ENCODE measurements at places on chromosomes 13 and 19. TPM values are rescaled to one million over a fixed set of nuclear protein-coding genes. Genes with fewer than 3 reads are reported as not detected.

The RGS9BP gene
- total RNA-seq, result 0.41 TPM

GRCh38 chr13:45481688-45482087 is 16.9 kb downstream of the COG3 start:
- no peak for DNase-seq

- DNase-seq, result no peak
Measured at GRCh38 chr13:93260591-93260990, 34.0 kb downstream of the GPC6 start.

GRCh38 chr13:102021777-102022176 is 380.1 kb downstream of the FGF14 start:
- DNase-seq, result no peak

The ZNF99 gene
- total RNA-seq, result 0.41 TPM

GRCh38 chr13:34303346-34303745 is 485.4 kb downstream of the RFC3 start:
- no peak for DNase-seq

DNA sequence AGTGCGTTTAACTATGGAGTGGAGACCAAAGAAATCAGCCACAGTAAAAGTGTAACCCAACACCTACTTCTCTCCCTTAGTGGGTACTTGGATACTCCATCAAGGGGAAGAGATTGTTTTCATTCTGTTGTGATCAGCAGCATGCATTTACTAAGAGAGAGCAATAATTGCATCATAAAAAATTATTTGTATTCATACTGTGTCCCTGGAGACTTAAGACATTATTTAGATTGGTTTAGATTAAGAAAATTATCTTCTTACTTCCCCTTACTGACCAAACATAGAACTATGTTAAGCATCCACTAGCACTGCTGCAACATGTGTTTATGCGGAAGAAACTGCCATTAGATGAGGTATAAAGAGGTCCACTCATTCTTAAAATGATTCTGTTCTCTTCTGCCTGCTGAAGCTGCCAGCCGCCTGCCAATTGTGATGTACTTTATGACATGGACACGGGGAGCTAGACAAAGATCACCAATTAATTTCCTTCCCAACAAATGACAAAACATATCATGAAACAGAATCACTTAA is 738.5 kb downstream of the DIAPH3 start:
- no peak for DNase-seq

DNA sequence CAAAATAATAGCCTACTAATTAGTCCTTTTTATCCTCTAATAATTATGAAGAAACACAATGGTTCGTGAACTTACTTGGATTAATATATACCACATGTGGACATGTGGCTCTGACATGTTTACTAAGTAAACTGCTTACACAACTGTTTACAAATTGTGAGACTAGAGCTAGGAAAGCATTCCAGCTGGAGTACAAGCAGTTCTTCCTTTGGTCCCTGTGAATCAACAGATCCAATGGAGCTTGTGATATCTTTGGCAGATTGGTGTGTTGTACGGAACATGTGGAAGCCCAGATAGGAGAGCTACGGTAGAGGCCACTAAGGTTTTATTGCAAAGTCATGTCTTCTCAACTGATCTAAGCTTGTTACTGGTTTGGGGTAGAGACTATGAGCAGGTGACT is 145.5 kb upstream of the SPRY2 start:
- DNase-seq, result no peak

- no peak for DNase-seq
Measured at GRCh38 chr13:39417131-39417530, 185.9 kb downstream of the LHFPL6 start.

DNA sequence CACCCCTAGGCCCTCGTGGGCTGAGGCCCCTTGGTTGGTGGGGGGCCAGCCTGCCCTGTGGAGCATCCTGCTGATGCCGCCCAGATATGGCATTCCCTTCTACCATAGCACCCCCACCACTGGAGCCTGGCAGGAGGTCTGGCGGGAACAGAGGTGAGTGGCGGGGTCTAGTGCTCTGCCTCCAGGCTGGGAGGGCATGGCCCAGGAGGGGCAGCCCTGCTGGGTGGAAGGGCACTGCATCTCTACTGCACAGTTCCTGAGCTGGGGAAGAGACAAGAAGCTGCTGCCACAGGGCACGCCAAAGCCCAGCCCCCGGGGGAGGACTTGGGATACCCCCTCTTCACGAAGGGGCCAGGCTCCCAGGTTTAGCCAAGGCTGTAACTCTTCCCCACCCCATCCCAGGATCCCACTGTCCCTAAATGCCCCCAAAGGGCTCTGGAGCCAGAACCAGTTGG is 2.4 kb upstream of the KMT2B start:
- no peak for DNase-seq

GRCh38 chr19:48720251-48720612 is 707 bp upstream of the MAMSTR start:
- DNase-seq, result no peak

GRCh38 chr13:27014406-27015359 is 156.9 kb downstream of the USP12 start:
- no peak for DNase-seq

DNA sequence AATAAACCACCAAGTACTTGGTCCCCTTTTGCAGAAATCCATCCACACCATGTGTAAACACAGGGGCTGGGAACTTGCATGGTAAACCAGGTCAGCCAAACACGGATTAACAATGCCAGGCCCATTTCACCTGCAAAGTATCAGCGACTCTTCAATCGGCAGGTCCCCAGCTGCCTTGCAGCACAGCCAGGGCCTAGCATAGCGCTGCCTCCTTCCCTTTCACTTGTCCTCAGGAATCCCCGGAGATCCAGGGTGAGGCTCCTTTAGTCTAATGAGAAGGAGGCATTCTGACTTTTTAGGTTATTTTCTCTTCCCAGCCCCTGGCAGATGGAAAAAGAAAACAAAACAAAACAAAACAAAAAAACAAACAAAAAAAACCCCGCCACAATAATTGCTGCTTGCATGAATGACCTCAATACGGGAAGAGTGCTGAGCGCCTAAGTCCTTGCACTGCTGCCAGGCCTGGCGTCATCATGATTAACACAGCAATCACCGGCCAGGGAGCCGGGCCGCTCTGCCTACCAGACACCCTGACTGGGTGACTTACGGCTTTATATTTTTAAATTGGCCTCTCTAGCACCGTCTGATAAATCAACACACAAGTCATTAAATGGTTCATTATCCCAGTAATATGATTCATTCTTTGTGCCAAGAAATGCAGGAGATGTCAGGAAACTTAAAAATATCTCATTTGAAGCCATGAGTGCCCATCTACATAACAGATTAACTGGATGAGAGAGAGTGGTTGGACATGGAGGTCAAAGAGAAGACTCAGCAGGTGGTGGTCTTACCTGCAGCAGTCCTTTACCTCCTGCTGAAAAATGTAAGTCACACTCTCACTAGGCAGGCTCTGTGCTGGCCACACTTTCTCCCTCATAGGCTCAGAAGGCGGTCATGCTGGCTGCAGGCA is 692.7 kb downstream of the UQCRFS1 start:
- DNase-seq, result no peak

DNA sequence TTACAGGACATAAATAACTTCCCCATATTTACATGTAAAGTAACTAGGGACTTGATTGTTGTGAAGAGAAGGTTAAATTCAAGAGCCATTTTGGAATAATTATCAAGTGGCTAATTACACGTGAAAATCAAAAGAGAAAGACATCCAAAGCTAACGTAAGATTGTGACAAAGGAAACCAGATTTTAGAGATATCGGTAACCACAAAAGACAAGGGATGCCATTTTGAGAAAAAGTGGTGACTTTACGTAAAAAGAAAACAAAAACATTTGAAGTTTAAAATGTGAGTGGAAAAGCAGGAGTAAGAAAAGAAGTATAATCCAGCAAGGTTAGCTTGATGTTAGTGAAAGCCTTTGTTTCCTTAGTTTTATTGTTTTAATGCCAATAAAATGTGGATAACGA is 10.9 kb upstream of the VWA8 start:
- no peak for DNase-seq

GRCh38 chr19:14354445-14354844 is 26.8 kb upstream of the ADGRE5 start:
- DNase-seq, result no peak

- no peak for DNase-seq
Measured at GRCh38 chr13:51562011-51562671, 22.1 kb upstream of the WDFY2 start.

DNA sequence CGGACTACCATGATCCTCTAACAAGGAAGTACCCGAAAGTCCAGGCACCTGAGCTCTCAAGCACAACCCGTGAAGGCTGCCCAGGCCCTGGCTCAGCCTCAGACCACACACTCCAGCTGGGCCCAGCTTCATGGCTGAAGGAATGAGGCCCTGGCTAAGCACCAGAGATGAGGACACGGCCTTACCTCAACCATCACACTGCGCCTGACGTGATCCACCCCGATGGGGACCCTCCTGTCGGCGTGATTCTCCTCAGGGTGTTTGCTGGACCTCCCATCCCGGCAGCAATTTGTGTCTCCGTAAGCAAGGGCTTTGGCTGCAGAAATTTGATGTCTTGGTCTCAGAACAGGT is 56.5 kb downstream of the F2RL3 start:
- no peak for DNase-seq

DNA sequence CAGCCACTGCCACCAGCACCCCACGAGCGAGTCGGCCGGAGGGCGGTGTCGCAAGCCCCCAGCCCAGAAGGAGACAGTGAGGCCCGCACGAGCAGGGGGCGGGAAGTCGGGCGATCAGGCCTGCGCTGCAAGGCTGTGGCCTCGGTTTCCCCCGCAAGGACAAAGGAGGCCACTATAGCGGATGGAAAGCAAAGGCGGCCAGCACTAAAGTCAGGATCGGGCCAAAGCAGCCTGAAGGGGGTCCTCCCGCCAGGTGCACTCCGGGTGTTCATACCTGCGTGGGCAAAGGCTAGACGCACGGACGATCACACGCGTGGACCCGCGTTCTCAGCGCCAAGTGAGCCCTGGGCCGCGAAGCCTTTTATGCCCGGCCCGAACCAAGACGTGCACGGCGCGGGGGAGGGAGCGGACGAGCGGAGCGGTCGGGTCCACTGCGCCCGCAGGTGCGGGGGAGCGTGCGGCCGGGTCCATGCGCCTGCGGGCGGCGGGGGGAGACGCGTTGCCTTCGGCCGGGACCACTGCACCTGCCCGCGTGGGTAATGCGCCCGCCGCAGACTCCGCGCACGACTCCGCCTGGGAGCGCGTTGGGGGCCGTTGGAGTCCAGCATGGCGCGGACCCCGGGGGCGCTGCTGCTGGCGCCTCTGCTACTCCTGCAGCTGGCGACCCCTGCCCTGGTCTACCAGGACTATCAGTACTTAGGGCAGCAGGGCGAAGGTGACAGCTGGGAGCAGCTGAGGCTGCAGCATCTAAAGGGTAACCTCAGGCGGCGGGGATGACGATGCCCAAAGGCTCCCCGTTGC is at the start of the genes PRDX2 and THSD8:
Gene PRDX2 (minus strand): TSS at position 335 of the 801 bp plus-strand sequence. CDS start 539 bp downstream, outside the sequence.
Gene THSD8 (plus strand): TSS at position 604 of the 801 bp plus-strand sequence. CDS start 3 bp downstream, at position 607.
- DNase-seq, result peak; percentile 87

DNA sequence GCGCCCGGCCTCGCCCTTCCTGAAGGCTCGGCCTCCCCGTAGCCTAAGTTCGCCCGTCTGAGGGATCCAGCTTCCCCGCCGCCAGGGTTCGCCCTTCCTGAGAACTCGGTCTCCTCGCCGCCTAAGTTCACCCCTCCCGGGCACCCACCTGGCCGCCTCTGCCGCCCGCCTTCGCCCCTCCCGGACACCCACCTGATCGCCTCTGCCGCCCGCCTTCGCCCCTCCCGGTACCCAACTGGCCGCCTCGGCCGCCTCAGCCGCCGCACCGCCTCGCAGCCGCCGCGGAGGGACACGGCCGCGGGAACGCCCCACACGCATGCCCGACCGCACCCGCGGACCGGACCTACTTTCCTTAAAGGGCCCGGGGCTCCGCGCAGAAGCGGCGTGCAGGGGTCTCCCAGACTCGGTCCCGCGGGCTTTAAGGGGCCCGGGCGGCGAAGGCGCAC is at the start of gene MOB3A:
Gene MOB3A (minus strand): TSS at position 293 of the 446 bp plus-strand sequence. CDS start 17,766 bp downstream, outside the sequence.
- no peak for DNase-seq

The WASF3 gene
- 20.4 TPM for total RNA-seq

- DNase-seq, result no peak
Measured at GRCh38 chr19:41771410-41771809, 16.1 kb downstream of the CEACAM6 start.

GRCh38 chr19:5089283-5089682 is 120.4 kb downstream of the KDM4B start:
- DNase-seq, result no peak

The SPRED3 gene
- 1.6 TPM for total RNA-seq

- DNase-seq, result no peak
Measured at GRCh38 chr13:76245920-76246319, 609.8 kb downstream of the LMO7 start.

The CEACAM20 gene
- total RNA-seq, result not detected

DNA sequence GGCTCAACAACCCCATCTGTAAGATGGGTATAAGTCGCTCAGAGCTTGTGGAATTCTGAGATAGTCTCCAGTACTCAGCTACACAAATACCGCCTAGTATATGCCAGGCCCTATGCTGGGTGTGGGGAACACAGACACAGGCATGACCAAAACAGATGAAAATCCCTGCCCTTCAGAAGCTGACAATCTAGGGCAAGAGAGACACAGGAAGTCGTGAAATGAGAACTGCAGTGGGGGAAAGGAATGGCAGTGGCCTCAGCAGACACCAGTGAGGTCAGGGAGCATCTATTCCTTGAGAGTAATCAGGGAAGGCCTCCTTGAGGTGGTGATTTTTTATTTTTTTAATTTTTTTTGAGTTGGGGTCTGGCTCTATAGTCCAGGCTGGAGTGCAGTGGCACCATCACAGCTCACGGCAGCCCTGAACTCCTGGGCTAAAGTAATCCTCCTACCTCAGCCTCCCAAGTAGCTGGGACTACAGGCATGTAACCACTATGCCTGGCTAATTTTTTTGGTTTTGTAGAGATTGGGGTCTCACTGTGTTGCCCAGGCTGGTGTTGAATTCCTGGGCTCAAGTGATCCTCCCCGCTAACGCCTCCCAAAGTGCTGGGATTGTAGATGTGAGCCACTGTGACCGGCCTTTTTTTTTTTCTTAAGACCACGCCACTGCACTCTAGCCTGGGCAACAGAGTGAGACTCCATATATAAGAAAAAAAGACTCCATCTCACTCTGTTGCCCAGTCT is 3.2 kb downstream of the TMIGD2 start:
- DNase-seq, result no peak

DNA sequence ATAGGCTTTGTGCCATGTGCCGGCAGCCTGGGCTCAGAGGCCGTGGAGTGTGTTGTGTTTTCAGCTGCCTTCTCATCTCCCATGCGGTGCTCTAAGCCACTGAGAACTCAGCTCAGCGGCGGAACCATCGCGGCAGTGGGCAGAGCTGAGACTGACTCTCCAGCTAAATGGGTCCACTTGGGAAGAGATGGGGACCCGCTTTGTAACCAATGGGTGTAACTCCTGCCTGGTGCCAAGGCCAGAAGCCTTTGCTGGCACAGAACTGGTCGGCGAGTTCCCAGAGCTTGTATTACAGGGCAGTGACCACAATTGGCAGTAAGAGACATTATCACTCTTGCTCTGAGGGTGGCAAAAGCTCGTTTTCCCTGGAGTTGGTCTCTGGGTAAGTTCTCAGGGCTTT is 183.0 kb downstream of the STK24 start:
- DNase-seq, result no peak

The ICAM4 gene
- total RNA-seq, result 0.41 TPM

The B3GNT3 gene
- not detected for total RNA-seq

GRCh38 chr13:67123165-67123564 is 107.0 kb downstream of the PCDH9 start:
- DNase-seq, result no peak

The HIPK4 gene
- not detected for total RNA-seq

GRCh38 chr13:31264151-31264550 is 64.4 kb downstream of the B3GLCT start:
- no peak for DNase-seq

Measured in frontal cortex (tissue), 4 donors.